NCI-H1092 (cell line): ENCODE measurements at places on chromosomes 6 and 20.

GRCh38 chr20:7585126-7585679 is 355.1 kb downstream of the HAO1 start:
- no peak for DNase-seq

GRCh38 chr6:7207720-7208119 is 100.0 kb downstream of the RREB1 start:
- DNase-seq, result no peak

DNA sequence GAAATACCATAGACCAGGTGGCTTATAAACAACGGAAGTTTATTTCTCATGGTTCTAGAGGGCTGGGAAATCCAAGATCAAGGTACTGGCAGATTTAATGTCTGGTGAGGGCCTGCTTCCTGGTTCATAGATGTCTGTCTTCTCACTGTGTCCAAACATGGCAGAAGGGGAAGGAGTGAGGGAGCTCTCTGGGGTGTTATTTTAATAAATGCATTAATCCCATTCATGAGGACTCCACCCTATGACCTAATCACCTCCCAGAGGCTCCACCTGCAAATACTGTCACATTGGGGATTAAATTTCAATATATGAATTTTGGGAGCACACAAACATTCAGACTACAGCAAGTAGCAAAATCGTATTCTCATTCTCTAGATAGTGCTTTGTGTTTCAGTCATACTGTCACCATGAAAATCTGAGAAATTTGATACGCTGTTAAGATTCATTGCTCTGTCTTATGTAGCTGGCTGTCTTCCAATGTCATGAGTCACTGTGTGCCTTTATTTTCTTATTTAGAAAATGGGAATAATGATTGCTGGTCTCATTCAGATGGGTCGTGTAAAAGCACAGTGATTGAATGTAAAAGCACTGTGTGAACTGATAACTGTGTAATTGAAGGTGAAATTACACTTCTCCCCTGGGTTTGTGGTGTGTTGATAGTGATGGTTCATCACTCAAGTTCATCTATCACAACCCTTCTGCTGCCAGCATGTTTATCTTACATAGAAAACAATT is 8.9 kb upstream of the ERVFRD-1 start:
- DNase-seq, result no peak

GRCh38 chr6:108920751-108921150 is 72.5 kb downstream of the ARMC2 start:
- DNase-seq, result no peak

DNA sequence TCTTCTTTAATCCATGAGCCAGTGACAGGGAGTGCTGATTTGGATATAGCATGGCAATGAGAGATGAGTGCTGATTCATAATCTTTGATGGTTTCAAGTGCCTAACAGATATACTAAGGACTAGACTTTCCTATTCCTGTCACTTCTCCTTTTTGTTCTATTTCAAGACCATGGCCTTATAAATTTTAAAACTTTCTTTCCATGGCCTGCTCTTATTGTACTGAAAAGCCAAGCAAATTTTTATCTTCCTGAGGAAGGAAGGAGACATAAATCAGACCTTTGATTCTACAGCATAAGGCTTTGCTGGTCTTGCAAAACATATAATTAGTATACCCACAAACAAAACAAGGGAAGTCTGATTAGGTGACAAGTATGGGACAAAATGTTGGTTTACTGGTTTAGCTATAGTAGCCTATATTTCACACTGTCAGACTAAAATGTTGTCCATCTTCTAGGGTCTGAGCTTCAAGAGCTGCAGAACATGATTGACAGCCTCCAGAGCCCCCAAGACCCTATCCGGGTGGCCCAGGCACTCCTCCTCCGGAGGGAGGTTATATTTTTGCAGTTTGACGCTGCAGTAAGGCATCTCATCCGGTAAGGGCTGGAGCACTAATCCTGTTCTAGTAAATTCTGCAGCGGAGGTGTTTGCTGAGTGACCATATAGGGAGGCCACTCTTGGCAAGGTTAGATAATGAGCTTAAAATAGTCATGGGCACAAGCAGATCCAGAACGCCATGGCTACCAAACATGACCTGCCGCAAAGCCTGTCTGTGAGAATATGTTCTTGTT is 82.3 kb downstream of the CD164 start:
- peak; percentile 31 for DNase-seq

DNA sequence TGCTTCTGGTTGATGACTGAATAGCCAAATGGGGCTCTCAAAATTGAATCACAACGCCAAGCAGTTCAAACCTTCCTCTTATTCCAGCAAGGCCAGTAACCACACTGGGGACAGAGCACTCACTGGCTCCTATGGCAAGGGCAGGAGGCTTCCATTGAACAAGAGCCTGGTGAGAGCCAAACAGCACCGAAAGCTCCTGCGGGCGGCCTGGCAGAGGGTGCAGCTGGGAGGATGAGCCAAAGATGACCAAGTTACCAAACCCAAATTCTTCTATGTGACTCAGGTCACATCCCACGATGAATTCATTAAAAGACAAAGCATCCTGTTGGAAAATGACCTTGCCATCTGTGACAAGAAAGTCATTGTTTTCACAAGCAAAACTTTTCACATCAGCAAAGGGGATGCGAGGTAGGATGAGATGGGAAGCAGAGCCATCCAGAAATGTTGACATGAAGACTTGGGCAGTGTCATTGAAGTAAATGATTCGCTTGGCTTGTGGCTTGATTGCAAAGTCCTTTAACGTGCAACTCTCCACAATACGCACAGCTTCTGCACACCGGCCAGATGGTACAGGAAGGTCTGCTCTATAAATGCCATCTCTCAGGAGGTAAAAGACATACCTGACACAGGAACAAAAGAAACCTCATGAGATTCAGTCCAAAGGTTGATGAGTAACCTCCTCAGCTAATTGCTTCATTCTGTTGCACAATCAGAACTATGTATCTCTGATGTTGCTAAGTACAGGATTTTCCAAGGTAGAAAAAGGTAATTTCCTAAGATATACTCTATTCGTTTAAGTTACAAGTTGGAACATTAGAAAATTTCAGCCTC is 36.3 kb downstream of the ROS1 start:
- DNase-seq, result no peak

DNA sequence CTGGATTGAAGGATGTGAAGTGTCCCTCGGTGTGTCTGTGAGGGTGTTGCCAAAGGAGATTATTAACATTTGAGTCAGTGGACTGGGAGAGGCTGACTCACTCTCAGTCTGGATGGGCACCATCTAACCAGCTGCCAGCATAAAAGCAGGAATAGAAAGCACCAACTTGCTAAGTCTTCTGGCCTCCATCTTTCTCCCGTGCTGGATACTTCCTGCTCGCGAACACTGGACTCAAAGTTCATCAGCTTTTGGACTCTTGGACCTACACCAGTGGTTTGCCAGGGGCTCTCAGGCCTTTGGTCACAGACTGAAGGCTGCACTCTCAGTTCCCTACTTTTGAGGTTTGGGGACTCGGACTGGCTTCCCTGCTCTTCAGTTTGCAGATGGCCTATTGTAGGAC is 220.3 kb upstream of the LRFN2 start:
- no peak for DNase-seq

DNA sequence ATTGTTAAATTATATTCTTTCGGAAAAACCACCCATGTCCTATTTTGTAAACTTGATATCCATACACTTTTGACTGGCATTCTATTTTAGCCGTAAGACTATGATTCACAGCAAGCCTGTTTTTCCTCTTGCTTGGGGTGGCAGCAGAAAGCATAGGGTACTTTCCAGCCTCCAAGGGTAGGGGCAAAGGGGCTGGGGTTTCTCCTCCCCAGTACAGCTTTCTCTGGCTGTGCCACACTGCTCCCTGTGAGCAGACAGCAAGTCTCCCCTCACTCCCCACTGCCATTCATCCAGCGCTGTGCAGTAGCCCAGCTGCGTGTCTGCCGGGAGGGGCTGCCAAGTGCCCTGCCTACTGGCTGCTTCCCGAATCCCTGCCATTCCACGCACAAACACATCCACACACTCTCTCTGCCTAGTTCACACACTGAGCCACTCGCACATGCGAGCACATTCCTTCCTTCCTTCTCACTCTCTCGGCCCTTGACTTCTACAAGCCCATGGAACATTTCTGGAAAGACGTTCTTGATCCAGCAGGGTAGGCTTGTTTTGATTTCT is 2.1 kb upstream of the ESR1 start:
- DNase-seq, result no peak

GRCh38 chr6:104704191-104704590 is 155.5 kb downstream of the HACE1 start:
- DNase-seq, result no peak

DNA sequence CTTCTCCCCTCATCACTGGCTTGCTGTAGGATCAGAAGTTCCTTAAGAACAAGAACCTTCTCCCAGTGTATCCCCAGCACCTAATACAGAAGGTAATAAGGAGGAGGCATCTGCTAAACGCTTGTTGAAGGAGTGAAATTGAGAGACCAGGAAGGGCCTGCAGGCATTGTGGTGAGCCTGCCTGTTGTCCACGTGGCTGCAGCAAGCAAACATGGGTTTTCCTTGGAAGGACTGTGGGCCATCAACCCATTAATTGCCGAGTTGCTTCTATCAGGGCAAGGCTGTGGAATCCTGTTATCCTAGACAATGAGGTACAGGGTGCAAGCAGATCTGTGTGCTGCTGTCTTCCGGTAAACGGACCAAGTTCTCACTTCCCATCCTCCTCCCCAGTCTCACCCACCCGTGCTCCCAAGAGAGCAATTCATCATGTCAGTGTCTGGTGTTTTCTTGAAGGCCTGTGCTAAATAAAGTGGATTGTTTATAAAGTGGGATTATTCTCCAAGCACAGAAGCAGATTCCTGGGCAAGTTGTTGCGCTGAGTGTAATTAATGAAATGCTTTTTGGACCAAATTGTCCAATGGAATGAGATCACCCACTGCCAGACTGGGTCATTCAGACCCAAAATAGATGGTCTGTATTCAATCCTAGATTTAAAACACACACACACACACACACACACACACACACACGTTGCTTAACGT is 164.6 kb upstream of the CDYL start:
- no peak for DNase-seq

- no peak for DNase-seq
Measured at GRCh38 chr20:41116282-41116956, 20.9 kb upstream of the PLCG1 start.

- DNase-seq, result no peak
Measured at GRCh38 chr6:14875481-14876063, 370.3 kb upstream of the JARID2 start.

- no peak for DNase-seq
Measured at GRCh38 chr6:68368845-68369244, 266.2 kb upstream of the ADGRB3 start.

DNA sequence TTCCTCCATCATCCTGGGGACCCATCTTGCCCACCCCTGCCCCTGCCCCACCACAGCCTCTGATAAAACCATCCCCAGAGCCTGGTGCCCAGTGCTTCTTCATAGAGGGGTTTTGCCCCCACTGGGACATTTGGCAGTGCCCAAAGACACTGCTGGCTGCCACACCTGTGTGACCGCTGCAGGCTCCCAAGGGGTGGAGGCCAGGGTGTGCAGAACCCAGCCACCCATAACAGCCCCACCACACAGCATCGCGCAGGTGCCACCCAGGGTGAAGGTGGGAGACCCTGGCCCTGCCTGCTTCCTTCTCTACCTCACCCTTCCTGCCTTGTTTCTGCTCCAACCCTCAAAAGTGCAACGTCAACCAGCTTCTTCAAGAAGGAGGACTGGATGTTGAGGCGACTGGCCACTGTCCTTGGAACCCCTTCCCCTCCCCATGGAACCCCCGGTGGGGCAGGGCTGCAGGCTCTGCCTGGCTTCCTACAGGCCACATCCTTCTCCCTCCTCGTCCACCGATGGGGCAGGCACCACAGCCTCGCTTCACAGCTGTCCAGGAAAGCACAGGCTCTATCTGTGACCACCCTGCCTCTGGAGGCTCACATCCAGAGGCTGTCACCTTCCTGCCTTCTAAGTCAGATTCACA is 79.2 kb upstream of the MPC1 start:
- no peak for DNase-seq

DNA sequence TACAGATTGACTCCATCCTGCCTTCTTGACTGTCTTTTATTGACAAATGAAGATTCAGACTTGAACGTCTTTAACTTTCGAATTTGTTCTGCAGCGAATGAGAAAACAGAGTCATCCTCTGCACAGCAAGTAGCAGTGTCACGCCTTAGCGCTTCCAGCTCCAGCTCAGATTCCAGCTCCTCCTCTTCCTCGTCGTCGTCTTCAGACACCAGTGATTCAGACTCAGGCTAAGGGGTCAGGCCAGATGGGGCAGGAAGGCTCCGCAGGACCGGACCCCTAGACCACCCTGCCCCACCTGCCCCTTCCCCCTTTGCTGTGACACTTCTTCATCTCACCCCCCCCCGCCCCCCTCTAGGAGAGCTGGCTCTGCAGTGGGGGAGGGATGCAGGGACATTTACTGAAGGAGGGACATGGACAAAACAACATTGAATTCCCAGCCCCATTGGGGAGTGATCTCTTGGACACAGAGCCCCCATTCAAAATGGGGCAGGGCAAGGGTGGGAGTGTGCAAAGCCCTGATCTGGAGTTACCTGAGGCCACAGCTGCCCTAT is 12.2 kb downstream of the BRD2 start:
- DNase-seq, result no peak

GRCh38 chr20:48025661-48026060 is 240.4 kb upstream of the SULF2 start:
- no peak for DNase-seq

DNA sequence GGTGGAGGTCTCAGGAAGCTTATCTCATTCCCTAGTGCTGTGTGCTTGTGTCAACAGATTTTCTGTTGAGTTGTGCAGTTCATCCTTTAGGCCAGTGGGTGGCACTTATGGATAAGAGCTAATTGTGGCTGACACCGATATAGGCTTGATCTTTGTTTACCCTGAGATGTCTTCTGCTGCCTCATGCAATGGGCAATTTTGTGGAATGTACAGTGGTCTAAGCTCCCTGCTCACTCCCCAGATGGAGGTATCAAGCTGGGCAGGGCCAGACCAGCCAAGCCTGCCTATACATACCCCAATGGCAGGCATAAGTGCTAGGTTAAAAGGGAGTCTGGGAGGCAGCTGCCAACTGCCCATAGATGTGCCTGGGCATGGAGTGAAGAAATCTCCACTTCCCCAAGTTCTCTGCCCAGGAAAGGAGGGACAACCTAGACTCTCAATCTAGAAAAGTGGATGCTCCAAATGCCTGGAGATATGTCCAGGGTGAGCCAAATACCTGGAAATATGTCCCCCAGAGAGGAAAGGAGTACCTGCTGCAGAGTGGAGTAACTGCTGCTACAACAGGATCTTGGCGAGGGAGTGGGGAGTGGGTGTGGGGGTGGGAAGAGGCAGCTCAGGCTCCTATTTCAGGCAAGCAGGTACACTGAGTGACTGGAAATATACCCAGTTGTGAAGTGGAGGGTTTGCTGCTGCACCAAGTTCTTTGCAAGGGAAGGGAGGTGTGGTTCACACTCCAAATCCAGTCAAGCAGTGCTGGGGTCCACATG is 53.2 kb upstream of the ARG1 start:
- no peak for DNase-seq

- DNase-seq, result no peak
Measured at GRCh38 chr20:1299522-1299921, 29.4 kb downstream of the SDCBP2 start.
